AG09319 (cell line): ENCODE measurements at places on chromosomes 6 and 20.

DNA sequence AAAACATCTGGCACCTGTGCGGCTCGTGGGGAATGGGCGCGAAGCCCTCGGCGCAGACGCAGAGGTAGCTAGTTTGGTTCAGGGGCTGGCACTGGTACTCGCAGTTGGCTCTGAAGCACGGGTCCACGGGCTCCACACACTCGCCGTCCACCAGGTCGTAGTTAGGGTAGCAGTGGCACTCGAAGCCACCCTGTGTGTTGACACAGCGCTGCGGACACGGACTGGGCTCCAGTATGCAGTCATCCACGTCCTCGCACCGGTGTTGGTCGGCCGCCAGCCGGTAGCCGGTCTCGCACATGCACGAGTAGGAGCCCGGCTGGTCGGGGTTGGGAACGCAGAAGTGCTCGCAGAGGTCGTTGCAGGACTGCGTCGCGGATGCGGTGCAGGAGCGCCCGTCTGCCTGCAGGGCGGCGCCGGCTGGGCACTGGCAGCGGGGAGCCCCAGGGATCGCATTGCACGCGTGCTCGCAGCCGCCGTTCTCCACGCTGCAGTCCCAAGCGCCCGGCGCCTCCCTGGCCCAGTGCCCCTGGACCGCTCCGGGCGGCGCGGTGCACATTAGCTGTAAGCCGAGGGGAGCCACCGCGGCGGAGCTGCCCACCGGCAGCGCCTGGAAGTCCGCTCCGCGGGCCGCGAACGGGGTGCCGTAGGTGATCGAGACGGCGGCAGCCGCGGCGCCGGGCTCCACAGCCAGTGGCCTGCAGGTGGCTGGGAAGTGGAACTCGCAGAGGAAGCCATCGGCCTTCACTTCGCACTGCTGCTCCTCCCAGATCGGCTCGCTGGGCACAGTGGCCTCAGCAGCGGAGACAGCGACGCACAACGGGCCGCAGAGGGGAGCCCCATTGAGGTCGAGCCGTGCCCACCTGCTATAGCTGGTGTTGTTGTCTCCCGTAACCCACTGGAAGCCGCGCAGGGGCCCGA, 930 bp downstream of the THBD start:
- no peak for DNase-seq

GRCh38 chr20:24936526-24937407, 12.3 kb upstream of the CST7 start:
- no peak for DNase-seq

GRCh38 chr20:33233129-33233774, 2.5 kb upstream of the BPIFA1 start:
- DNase-seq, result no peak

- no peak for DNase-seq
These were observed 52.0 kb downstream of the PSMG4 start for GRCh38 chr6:3310703-3311102.
